RPMI8226 (cell line): ENCODE measurements at places on chromosomes 12 and 14.
A peak's percentile ranks its signal among the peaks of the same experiment; 100 is the strongest.

GRCh38 chr14:51735851-51736250 lies 84.1 kb downstream of the FRMD6 start:
- no peak for DNase-seq

GRCh38 chr14:94309721-94310120 lies 13.4 kb downstream of the SERPINA6 start:
- no peak for DNase-seq

DNA sequence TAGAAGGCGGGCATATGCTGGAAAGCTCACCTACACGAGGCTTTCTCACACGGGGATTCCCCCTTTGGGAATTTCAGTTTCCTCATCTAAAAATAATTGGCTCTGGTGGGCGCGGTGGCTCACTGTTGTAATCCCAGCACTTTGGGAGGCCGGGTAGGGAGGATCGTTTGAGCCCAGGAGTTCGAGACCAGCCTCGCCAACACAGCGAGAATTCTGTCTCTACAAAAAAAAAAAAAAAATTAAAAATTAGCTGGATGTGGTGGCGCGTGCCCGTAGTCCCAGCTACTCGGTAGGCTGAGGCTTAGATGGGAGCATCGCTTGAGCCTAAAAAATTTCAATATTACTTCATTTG lies 400 bp upstream of the NDUFA12 start:
- DNase-seq = peak; percentile 11

GRCh38 chr12:94386422-94386821 lies 73.2 kb downstream of the CEP83 start:
- DNase-seq = no peak

GRCh38 chr12:107325075-107325608 lies 231.8 kb upstream of the CRY1 start:
- no peak for DNase-seq

DNA sequence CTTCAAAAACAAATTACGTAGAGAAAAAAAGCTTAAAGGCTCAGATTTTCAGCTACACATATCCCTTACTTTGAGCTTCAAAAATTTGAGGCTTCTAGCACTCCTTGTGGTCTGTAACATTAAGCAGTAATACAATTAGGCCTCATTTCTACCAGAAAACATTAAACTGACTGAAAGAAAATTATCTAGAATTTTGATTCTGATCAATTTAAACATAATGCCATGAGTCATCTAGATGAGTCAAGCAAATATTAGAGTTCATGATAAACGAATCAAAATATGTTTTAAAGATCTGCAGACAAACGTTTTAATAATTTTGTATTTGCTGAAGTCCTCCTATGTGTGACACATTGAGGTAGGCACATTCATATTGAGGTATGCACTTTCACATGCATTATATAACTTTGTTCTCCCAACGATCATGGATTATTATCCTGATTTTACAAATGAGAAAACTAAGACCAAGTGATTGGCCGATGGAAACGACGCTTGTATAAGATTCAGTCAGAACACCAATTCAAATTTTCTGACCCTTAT lies 4.3 kb downstream of the OSBPL8 start:
- DNase-seq = no peak

DNA sequence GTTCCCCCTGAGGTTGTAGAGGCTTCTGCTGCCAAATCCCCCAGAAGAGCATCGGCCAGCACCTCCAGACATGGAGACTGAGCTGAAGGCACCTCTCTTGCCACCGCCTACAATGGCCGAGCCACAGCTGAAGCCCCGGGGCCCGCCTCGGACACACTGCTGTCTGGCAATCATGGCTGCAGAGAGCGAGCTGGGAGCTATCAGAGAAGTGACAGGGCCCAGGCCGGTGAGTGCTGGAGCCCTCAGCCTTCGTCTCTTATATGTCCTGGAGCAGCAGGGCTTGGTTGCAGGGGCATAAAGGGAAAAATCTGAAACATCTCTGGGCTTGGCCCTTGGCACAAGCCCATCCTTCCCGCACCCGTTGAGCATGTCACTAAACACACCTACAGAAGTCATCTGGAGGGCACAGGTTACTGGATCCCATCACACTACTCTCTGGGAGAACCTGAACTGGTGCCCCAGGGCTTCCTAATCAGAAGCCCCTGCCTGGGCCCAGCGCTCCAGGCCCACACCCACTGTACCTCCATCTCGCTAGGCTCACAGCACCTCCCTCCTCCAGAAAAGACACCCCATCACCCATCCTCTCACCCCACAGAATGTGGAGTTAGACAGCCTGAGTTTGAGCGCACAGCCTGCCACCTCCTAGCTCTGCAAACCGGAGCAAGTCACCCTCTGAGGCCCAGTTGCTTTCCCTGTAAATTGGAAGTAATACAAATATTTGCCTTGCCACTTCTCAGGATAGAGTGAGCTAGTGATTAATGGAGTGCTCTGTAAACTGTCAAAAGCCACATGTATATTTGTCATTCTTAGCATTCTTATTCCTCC lies at the start of gene KRT4:
KRT4 (minus strand) TSS at position 232 of the 825 bp plus-strand sequence; CDS start at position 174, 58 bp downstream.
- no peak for DNase-seq

DNA sequence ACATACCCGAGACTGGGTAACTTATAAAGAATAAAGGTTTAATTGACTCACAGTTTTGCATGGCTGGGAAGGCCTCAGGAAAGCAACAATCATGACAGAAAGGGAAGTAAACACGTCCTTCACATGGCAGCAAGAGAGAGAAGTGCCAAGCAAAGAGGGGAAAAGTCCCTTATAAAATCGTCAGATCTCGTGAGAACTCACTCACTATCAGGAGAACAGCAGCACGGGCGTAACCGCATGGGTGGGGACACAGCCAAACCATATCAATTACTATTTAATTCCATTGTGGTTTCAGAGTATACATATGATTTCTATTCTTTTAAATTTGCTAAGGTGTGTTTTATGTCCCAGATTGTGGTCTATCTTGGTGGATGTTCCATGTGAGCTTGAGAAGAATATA lies 117.9 kb downstream of the SCAF11 start:
- no peak for DNase-seq

DNA sequence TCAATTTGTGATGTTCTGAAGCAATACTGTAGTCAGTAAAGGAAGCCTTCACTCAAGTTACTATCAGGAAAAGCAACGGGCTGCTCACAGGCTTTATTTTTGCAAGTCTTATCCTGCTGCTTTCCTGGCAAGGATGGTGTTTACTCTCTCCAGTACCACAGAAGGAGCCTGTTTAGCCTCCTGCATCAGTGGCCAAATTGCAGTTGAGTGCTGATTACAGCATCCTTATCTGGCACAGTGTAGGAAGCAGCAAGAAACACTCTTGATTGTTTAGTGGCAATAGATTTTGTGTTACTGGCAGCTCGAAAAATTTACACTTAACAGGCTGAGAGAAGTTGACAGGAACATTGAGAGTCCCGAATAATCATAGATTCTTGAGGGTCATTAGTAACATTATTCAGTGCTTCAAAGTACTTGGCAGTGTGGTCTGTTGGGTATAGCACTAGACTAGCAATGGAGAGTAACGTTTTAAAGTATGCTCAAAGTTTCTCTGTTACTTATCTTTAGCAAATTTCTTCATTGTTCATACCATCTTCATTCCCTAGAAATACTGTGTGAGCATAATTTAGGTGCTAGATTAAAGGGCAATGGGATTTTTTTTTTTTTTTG lies 11.7 kb downstream of the TULP3 start:
- no peak for DNase-seq

GRCh38 chr12:124979568-124979967 lies 9.4 kb downstream of the DHX37 start:
- no peak for DNase-seq

DNA sequence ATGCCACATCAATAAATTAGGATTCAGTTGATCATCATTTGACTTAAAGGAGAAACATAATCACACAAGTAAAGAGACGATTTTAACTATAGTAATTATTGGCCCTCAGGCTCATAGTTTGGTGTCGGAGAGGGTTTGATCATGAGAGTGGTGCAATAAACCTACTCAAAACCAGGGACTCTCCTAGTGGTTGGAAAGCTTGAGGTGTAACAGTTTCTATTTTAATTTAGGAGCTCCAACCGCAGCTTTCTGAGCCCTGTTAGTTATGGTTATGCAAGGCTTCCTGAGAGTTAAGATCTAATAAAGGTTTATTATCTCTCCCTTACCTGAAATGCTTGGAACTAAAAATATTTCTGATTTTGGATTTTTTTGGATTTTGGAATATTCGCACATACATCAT lies 36.4 kb downstream of the TMTC2 start:
- no peak for DNase-seq

DNA sequence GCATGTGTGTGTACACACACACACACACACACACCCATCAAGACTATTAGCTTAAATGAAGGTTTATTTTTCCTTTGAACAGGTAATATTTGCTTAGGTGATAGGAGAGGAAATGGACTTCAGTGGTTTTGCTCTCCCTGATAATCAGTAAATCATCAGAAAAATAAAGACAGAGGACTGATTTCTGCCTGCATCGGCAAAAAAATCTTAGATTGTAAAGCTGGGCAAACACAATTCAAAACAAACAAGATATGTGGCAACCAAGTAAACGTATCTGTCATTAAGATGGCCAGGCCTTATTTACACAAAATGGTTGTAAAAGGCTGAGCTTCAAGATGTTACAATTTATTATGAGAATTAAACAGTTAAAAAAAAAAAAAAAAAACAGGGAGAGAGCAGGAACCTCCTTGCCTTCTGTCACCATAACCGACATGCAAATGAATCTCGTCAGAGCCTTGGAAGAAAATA lies 31.3 kb downstream of the PRKD1 start:
- DNase-seq = no peak

DNA sequence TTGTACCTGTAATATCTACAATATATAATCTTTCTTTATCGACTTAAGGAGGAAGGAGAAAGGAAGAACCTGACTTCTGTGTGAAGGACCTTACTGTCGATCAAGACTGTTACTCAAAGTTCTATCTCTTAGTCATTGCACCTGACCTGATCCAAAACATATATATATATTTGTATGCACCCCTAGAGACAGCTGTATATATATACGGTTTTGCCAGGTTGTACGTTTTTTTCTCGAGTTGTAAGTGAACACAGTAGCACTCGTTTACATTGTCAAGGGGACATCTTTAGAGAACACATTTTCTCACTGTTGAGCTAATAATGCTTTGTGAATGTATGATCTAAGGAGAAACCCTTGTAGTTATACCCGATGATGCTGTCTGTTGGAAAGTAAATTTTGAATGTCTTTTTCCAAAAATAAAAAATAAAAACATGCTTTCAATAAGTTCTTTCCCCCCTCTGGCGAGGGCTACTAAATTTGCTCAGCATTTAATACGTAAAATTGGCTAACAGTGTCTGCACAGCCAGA lies 536 bp upstream of the SLC35E3 start:
- DNase-seq = no peak

GRCh38 chr12:88691811-88692210 lies 111.5 kb upstream of the KITLG start:
- no peak for DNase-seq

- DNase-seq = no peak
These were observed 136.1 kb upstream of the MAP1LC3B2 start for GRCh38 chr12:116423094-116423493.

DNA sequence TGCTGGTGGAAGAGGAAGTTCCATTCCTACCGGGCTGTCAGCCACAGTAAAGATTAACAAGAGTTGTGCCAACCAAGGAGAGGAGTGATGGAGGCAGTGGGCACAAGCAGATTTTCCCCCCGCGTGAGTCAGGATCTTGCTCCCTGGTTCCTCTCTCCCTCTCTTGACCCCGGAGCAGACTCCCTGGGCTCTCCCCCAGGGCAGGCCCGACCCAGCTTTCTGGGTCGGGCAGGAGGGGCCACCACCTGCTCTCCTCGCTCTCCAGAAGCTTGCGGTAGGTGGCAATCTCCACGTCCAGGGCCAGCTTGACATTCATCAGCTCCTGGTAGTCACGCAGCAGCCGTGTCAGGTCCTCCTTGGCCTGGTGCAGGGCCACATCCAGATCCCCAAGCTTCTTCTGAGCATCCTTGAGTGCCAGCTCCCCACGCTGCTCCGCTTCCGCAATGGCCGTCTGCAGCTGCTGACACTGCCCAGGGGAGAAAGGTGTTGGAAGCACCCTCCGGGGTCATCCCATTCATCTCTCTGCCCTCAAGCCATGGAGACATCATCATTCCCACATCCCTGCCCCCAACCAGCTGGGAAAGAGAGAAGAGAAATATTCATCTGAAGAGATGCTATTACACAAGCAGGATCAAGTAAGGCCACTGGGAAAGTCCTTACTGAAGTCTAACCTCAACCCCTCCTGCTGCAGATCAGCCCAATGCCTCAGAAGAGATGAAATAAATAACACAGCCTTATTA lies 9.0 kb upstream of the KRT4 start:
- no peak for DNase-seq

DNA sequence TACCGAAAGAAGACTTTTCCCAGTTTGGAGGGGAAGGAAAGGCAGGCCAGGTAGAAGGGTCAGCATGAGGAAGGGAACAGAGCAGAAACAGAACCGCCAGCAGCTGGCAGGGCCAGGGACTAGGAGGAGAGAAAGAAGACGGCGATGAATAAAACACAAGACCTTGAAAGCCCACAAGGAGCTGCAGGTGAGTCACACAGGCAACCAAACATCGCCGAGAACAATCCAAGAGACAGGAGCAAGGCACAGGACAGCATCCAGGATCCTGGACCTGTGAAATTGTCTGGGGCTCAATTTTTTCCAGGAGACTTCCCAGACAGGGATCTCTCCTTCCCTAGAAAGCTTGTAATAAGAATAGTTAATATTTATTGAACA lies 47.3 kb downstream of the NUAK1 start:
- no peak for DNase-seq

DNA sequence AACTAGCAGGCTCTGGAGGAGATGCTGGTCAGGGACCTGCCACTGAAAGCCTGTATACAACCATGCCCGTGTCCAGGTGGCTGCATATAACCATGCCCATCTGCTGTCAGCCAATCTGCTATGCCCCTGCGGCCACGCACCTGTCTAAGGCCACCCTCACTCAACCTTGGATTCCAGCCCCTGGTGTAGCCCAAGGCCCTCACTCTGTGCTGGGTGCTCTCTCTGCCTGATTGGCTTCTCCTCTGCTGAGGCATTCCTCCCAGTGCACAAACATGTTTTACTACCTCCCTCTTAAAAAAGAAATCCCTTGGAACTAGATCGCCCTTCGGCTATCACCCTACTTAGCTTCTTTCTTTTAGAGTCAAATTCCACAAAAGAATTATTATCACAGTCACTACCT lies 45.5 kb downstream of the ZFP36L1 start:
- no peak for DNase-seq

- DNase-seq = no peak
These were observed 813.0 kb downstream of the NRXN3 start for GRCh38 chr14:78983126-78983525.

- DNase-seq = no peak
These were observed 214.7 kb upstream of the RTL1 start for GRCh38 chr14:101118233-101118632.

DNA sequence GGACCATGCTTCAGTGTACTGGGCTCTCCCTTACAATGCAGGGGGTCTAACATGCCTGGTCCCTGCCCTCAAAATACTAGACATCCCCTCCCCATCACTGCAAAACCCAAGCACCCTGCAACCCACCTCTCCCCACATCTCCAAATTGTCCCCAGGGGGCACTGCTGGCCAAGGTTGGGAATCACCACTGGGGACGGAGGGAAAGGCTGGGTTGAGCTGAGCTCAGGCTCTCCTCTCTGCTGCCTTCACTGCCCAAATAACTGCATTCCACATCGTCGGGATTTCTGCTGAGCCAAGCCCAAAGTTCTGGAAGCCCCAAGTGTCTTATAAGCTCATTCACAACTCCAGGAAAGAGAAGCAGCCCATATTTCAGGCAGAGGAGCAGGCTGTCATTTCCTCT lies 69.6 kb downstream of the NT5DC3 start:
- DNase-seq = peak; percentile 3
